CD14-positive monocyte (primary cell): ENCODE measurements at places on chromosomes 11 and 22. TPM values are rescaled to one million over a fixed set of nuclear protein-coding genes. Genes with fewer than 3 reads are reported as not detected.
A peak's percentile ranks its signal among the peaks of the same experiment; 100 is the strongest.

DNA sequence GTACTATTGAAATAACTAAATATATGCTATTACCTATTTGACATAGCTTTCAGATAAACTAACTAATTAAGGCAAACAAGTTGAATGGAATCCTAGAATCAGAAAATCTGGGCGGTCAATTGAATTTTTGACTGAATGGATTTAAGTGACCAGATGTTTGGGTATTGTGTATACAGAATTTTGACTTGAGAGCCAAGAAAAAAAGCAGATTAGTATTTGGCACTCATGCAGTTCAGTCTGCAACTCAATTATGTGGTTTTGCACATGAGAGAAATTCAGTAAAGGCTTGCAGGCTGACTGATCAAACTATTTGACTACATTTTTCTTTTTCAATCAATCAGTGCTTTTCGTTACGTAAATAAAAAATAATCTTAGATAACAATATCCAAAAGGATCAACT lies 254.8 kb downstream of the GUCY1A2 start:
- H3K27me3 ChIP-seq = no peaks in the 10 kb centered on the region
- no peak for DNase-seq
- H3K36me3 ChIP-seq = no peaks in the 10 kb centered on the region
- no peak overlapping the region for H3K27ac ChIP-seq
- no peaks in the 10 kb centered on the region for H3K4me1 ChIP-seq
- no peak overlapping the region for H3K4me3 ChIP-seq

- no peaks in the 10 kb centered on the region for H3K27me3 ChIP-seq
- no peaks in the 10 kb centered on the region for H3K36me3 ChIP-seq
- no peak overlapping the region for H3K27ac ChIP-seq
- H3K4me3 ChIP-seq = no peak overlapping the region
- no peak for DNase-seq
Measured at GRCh38 chr11:91837411-91838330, 386.9 kb upstream of the FAT3 start.

GRCh38 chr11:45704635-45705034 lies 39.2 kb upstream of the CHST1 start:
- peaks cover 7% of the 10 kb centered on the region for H3K27me3 ChIP-seq
- no peaks in the 10 kb centered on the region for H3K36me3 ChIP-seq
- no peak overlapping the region for H3K4me3 ChIP-seq
- no peak overlapping the region for H3K27ac ChIP-seq

GRCh38 chr11:120467627-120468026 lies 43.9 kb upstream of the GRIK4 start:
- no peak overlapping the region for H3K27ac ChIP-seq
- H3K4me3 ChIP-seq = no peak overlapping the region
- no peaks in the 10 kb centered on the region for H3K27me3 ChIP-seq
- no peak for DNase-seq
- H3K4me1 ChIP-seq = no peaks in the 10 kb centered on the region

DNA sequence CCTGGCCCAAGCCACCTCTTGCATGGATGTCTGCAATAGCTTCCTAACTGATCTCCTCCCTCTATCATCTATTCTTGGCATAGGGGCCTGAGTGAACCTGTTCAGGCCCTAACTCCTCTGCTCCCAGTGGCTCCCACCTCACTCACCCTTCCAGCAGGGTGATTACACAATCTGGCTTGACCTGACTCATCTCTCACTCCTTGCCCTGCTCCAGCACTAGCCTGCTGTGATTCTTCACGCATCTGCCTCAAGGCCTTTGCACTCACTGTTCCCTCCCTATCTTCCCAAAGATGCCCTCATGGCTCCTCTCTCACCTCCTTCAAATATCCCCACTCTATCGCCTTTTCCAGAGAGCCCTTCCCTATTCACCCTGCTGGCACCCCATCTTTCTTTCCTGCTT lies 10.5 kb downstream of the SCN4B start:
- no peaks in the 10 kb centered on the region for H3K36me3 ChIP-seq
- DNase-seq = peak; percentile 80
- H3K4me1 ChIP-seq = peaks cover 48% of the 10 kb centered on the region
- H3K27ac ChIP-seq = no peak overlapping the region
- H3K27me3 ChIP-seq = no peaks in the 10 kb centered on the region

- no peak overlapping the region for H3K4me3 ChIP-seq
- no peaks in the 10 kb centered on the region for H3K4me1 ChIP-seq
- H3K36me3 ChIP-seq = no peaks in the 10 kb centered on the region
- H3K27me3 ChIP-seq = no peaks in the 10 kb centered on the region
- no peak overlapping the region for H3K27ac ChIP-seq
- no peak for DNase-seq
Measured at GRCh38 chr11:107752508-107752907, 40.7 kb upstream of the SLN start.

DNA sequence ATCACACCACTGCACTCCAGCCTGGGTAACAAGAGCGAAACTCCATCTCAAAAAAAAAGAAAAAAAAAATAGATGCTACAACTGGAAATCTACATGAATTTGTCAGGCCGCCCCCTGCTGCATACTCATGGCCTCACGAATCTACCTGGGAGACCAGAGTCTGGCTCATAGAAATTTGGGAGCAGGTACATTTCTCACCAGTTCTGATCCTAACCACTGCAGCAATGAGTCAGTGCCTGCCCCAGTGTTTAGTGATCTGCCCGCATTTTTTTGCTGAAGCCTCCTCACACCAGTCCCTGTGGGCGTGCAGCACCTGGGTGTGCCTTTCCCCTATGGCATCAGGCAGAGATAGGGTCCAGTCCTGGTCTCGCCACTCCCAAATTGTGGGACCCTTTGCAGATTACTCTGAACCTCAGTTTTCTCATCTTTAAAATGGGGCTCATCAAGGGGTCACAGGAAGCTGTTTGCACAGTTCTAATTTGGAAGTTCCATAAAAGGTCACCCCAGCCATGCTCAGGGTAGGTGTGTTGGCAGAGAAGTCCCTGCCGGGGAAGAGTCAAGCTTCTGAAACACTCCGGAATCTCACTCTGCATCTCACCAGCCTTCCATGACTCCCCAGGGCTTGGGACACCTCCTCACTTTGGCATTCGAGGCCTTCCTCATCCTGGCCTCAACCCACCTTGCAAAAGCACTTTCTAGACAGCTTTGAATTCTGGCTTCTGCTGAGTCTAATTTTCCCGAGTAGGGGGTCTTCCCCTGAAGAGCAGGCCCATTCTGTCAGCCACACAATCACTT lies 39.3 kb upstream of the LINC01488 start:
- H3K36me3 ChIP-seq = no peaks in the 10 kb centered on the region
- DNase-seq = no peak
- no peak overlapping the region for H3K4me3 ChIP-seq
- peaks cover 36% of the 10 kb centered on the region for H3K4me1 ChIP-seq

Gene KCNJ1
- polyA plus RNA-seq = 0.01 and 0.47 TPM in 2 replicates

Gene TYR
- polyA plus RNA-seq = not detected

Gene TMEM45B
- 1.7 TPM for polyA plus RNA-seq

Gene HTR3A
- not detected in 2 replicates for polyA plus RNA-seq

Gene XKR3
- 0.07 TPM in 1 of 2 replicates, not detected in the other for polyA plus RNA-seq

Gene MRGPRX3
- not detected for polyA plus RNA-seq
